ENCODE measurements at places on chromosomes 1 and 21. TPM values are rescaled to one million over a fixed set of nuclear protein-coding genes. Genes with fewer than 3 reads are reported as not detected.

IARS2 gene
- total RNA-seq: 115 TPM

CHRM3 gene
- total RNA-seq: 2.8 TPM

NCMAP gene
- total RNA-seq: not detected

CNST gene
- total RNA-seq: 21.1 TPM

LSM10 gene
- total RNA-seq: 8.9 TPM

ATAD3A gene
- 24.1 TPM for total RNA-seq

SPRR5 gene
- total RNA-seq: not detected

TMIGD3 gene
- not detected for total RNA-seq

SCYL3 gene
- 11.6 TPM for total RNA-seq

HRNR gene
- not detected for total RNA-seq

ADORA3 gene
- not detected for total RNA-seq

ABCD3 gene
- 54.5 TPM for total RNA-seq

RAD54L gene
- 0.89 TPM for total RNA-seq

IRF2BP2 gene
- total RNA-seq: 111 TPM

TLR5 gene
- 0.14 TPM for total RNA-seq

KANK4 gene
- 0.30 TPM for total RNA-seq

FCGR2B gene
- total RNA-seq: not detected

FCRL5 gene
- not detected for total RNA-seq

OBSCN gene
- total RNA-seq: 16.6 TPM

FAM72B gene
- 2.5 TPM for total RNA-seq

CAPN8 gene
- not detected for total RNA-seq

LAMB3 gene
- 26.1 TPM for total RNA-seq

TEKT2 gene
- not detected for total RNA-seq

LY9 gene
- total RNA-seq: not detected

RPTN gene
- total RNA-seq: not detected

SMCP gene
- not detected for total RNA-seq

REG4 gene
- total RNA-seq: not detected

GLRX2 gene
- total RNA-seq: 8.6 TPM

DAP3 gene
- 71.6 TPM for total RNA-seq

OR2T35 gene
- total RNA-seq: not detected

PDPN gene
- 0.30 TPM for total RNA-seq

GDAP2 gene
- 37.2 TPM for total RNA-seq

MIXL1 gene
- total RNA-seq: not detected

PCP4 gene
- not detected for total RNA-seq

CATSPER4 gene
- total RNA-seq: not detected

BRINP2 gene
- total RNA-seq: under 0.01 TPM

CFHR4 gene
- not detected for total RNA-seq

CSMD2 gene
- 10.9 TPM for total RNA-seq

NPL gene
- 1.2 TPM for total RNA-seq

VWA1 gene
- total RNA-seq: 13.1 TPM

UMODL1 gene
- not detected for total RNA-seq

TBX19 gene
- total RNA-seq: 0.60 TPM

ARHGAP29 gene
- total RNA-seq: 7.7 TPM

TENT5C gene
- 3.6 TPM for total RNA-seq

HEYL gene
- not detected for total RNA-seq

AJAP1 gene
- total RNA-seq: not detected

SELP gene
- not detected for total RNA-seq

PMVK gene
- total RNA-seq: 4.4 TPM

ATAD3C gene
- 0.09 TPM for total RNA-seq

AKR1A1 gene
- 145 TPM for total RNA-seq

BTF3L4 gene
- total RNA-seq: 45.4 TPM

LCE3E gene
- not detected for total RNA-seq

FMO3 gene
- total RNA-seq: not detected

CCDC181 gene
- 0.59 TPM for total RNA-seq

GUCA2B gene
- not detected for total RNA-seq

OLIG2 gene
- total RNA-seq: not detected
